ENCODE measurements at places on chromosomes 13 and 19.

GRCh38 chr13:97369261-97369893 lies 64.6 kb upstream of the RAP2A start:
- DNase-seq = no peak

GRCh38 chr19:49860336-49861102 lies 6.9 kb downstream of the PNKP start:
- DNase-seq = no peak

DNA sequence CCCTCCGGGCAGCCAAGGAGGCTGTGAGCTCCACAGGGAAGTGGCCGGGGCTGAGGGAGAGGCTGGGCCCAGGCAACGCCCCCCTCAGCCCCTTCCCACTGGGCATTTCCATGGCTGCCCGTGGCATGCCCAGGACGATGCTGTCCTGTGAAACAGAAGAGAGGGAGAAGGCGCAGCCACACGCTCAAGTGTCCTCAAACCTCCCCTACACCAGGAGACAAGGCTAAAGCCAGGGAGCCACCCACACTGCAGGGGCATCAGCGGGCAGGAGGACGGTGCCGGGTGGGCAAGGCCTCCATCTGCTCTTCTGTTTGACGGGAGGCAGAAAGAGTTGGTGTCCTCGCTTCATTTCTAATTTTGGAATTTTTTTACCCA lies 14.2 kb upstream of the PROZ start:
- no peak for DNase-seq

- no peak for DNase-seq
Observed at GRCh38 chr13:39263033-39263432, 224.8 kb downstream of the NHLRC3 start.

- DNase-seq = no peak
Observed at GRCh38 chr13:48578516-48579164, 45.8 kb upstream of the RCBTB2 start.

- DNase-seq = no peak
Observed at GRCh38 chr13:24680258-24680920, at the start of gene ATP12A. Gene ATP12A, plus strand, starts transcription at chr13:24680408. Its CDS starts 336 bp downstream, at chr13:24680744.
